ENCODE measurements at places on chromosomes 4 and X. TPM values are rescaled to one million over a fixed set of nuclear protein-coding genes. Genes with fewer than 3 reads are reported as not detected.

Gene NSG1
- 32.9 TPM for total RNA-seq

Gene PPP2R2C
- 17.2 TPM for total RNA-seq

Gene IL2RG
- 4.2 TPM for total RNA-seq

Gene HEPH
- 8.6 TPM for total RNA-seq

Gene SMIM10
- total RNA-seq: 13.8 TPM

DNA sequence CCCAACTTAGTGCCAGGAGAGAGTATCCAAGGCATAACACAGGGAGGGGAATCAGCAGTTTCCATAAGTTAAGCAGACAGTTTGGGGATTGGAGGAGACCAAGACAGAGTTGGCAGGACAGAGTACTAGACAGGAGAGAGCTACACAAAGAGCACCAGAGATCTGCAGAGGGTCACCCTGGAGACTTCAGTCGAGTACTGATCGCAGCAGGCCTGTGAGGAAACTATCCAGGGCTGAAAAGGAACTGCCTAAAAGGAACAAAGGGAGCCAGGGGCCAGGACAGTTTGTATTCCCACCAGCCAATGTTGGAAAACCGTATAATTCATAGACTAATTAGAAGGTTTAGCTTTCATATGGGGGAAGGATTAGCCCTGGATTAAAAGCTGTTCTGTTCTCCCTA is 80.6 kb upstream of the ENPP6 start:
- H3K4me1 ChIP-seq: no peaks in the 10 kb centered on the region
- no peak overlapping the region for H3K27ac ChIP-seq
- no peak for DNase-seq
- no peak overlapping the region for H3K4me3 ChIP-seq
- H3K27me3 ChIP-seq: no peaks in the 10 kb centered on the region

DNA sequence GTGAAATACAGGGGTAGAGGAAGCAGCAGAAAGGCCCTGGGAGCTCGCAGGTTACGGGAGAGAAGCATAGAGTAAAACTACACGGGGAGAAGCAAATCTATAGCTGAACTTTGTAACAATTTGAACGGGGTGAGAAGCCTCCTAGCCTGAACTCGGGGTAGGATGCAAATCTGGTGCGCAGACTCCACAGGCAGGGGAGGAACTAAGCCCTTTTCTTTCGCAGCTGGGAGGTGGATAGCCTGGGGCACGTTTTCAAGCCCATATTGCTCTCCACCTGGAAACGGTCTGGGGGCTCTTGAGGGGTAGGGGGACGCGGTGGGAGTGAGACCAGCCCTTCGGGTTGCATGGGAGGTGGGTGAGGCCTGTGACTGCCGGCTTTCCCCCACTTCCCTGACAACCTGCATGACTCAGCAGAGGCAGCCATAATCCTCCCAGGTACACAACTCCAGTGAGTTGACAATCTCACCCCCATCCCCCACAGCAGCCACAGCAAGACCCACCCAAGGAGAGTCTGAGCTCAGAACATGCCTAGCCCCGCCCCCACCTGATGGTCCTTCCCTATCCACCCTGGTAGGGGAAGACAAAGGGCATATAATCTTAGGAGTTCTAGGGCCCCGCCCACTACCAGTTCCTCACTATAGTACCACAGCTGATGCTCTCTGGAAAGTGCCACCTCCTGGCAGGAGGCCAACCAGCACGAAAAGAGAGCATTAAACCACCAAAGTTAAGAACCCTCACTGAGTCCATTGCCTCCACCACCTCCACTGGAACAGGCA is 29.9 kb downstream of the SOWAHB start:
- H3K27me3 ChIP-seq: no peaks in the 10 kb centered on the region
- H3K4me1 ChIP-seq: no peaks in the 10 kb centered on the region
- no peak overlapping the region for H3K4me3 ChIP-seq
- H3K36me3 ChIP-seq: no peaks in the 10 kb centered on the region
- H3K27ac ChIP-seq: no peak overlapping the region

- no peak for DNase-seq
- no peaks in the 10 kb centered on the region for H3K36me3 ChIP-seq
- H3K27me3 ChIP-seq: no peaks in the 10 kb centered on the region
- H3K4me1 ChIP-seq: peaks cover 15% of the 10 kb centered on the region
Measured at GRCh38 chr4:150942539-150942938, 72.5 kb downstream of the LRBA start.

DNA sequence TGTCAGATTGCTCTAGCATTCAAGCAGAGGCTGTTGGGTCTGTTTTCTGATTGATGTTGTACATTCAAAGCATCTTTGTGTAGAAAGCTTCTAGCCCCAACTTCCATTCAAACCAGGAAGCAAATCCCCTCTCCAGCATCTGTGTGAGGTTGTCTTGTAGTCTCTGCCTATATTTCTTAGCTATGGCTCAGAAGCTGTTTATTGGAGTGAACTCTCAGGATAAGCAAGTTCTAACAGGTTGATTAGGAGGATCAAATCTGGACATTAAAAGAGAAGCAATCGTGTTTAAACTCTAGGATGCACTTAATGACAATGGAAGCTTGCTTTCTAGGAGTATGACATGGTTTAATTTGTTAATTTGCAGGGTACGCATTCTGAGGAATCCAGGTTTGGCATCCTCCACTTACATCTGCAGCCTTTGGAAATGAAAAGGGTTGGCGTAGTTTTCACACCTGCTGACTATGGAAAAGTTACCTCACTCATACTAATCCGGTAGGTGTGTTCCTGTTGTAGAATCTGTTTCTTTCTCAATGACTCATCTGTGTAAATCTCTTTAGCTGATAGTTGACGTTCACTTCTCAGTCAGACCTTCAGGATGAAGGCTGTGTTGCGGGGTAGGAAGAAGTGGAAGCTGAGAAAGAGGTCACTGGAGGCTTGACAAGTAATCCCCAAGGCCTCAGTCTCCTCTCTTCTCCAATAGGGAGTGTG is 88.0 kb upstream of the TLR2 start:
- no peak overlapping the region for H3K27ac ChIP-seq
- no peak overlapping the region for H3K4me3 ChIP-seq
- H3K27me3 ChIP-seq: no peaks in the 10 kb centered on the region

DNA sequence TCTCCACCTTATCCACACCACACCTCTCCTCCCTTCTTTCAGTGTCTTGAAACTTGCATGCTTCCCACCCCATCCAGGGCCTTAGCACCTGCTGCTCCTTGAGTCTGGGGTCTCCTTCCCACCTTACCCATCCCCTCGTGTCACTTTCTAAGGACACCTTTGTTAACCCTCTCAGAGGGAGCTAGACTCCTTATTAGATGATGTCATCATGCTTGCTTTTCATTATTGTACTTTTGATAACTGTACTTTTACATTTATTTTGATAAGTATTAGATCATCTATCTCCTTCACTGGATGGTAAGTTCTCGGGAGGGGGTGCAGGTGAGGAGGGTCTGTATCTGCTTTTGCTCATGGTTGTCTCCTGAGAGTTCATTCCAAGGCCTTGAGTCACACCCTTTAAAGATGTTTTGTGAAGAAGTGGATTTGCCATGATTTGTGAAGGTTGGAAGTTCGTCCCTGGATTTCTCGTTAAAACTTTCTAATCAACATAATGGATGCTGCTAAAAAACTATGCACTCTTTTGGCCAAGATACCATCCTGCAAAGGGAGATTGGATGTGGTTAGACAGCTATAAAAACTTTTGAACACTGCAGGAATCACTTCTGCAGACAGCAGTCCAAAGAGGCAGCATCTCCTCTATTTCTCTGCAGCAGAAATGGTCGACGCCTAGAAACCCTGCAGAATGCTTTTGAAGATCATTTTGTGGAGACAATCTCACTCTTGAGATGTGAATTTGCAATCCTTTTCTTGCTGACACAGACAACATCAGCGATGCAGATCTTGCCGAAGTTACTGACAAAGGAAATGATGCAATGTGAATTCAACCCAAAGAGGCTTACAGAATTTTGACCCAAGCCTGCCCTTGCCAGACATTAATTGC is 69.6 kb downstream of the ENPP6 start:
- H3K36me3 ChIP-seq: no peaks in the 10 kb centered on the region
- no peaks in the 10 kb centered on the region for H3K27me3 ChIP-seq

DNA sequence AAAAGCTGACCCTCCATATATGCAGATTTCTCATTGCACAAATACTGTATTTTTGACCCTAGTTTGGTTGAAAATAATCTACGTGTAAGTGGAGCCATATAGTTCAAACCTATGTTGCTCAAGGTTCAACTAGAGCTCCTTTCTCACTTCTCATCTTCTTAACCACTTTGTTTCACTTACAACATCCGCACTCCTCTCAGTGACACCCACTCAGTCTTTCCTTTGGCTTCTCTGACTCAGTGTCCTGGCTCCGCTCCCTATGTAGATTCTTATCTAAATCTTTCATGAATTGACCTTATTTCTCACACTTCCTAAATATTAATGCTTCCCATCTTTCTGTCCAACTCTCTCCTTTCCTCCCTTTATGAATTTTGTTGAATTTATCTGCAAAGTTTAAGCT is 32.9 kb upstream of the DKK2 start:
- H3K4me1 ChIP-seq: no peaks in the 10 kb centered on the region
- no peak overlapping the region for H3K4me3 ChIP-seq
- no peaks in the 10 kb centered on the region for H3K27me3 ChIP-seq
- H3K27ac ChIP-seq: no peak overlapping the region
- DNase-seq: no peak

GRCh38 chrX:13188731-13189309 is 131.0 kb downstream of the ATXN3L start:
- H3K4me1 ChIP-seq: no peaks in the 10 kb centered on the region
- no peak for DNase-seq
- no peaks in the 10 kb centered on the region for H3K36me3 ChIP-seq
- no peak overlapping the region for H3K4me3 ChIP-seq

GRCh38 chr4:73976716-73977115 is 5.1 kb downstream of the PF4 start:
- no peak for DNase-seq
- no peaks in the 10 kb centered on the region for H3K36me3 ChIP-seq
- no peak overlapping the region for H3K27ac ChIP-seq
- no peak overlapping the region for H3K4me3 ChIP-seq

DNA sequence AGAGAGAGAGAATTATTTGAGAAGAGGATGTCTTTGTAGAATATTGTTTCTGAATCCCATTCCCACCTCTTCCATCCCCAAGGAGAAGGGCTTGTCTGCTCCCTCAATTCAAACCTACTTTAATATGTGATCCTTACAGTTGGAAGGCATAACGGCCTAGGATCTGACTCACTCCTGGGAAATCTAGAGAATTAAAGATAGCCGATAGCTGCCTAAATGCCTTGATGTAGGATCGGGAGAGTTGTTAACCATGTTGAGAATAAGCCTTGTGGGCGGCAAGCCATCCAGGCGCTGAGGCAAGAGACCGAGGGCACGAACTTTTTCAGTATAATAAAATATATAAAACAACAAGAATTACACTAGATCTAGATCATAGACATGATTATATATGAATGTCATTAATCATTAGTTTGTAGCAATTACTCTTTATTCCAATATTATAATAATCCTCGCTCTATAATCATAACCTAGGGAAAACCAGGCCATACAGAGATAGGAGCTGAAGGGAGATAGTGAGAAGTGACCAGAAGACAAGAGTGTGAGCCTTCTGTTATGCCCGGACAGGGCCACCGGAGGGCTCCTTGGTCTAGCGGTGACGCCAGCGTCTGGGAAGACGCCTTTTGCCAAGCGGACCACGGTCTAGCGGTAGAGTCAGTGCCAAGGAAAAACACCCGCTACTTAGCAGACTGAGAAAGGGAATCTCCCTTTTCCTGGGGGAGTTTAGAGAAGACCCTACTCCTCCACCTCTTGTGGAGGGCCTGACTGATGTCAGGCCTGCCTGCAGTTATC is 13.5 kb downstream of the EMCN start:
- H3K27ac ChIP-seq: no peak overlapping the region
- no peaks in the 10 kb centered on the region for H3K36me3 ChIP-seq
- H3K4me3 ChIP-seq: no peak overlapping the region
- no peak for DNase-seq
- peaks cover 6% of the 10 kb centered on the region for H3K4me1 ChIP-seq
- no peaks in the 10 kb centered on the region for H3K27me3 ChIP-seq

GRCh38 chr4:112183252-112183651 is 38.0 kb downstream of the FAM241A start:
- H3K36me3 ChIP-seq: no peaks in the 10 kb centered on the region
- H3K4me1 ChIP-seq: no peaks in the 10 kb centered on the region
- no peaks in the 10 kb centered on the region for H3K27me3 ChIP-seq
- no peak overlapping the region for H3K27ac ChIP-seq
- H3K4me3 ChIP-seq: no peak overlapping the region

GRCh38 chr4:176616151-176616550 is 176.6 kb downstream of the VEGFC start:
- no peaks in the 10 kb centered on the region for H3K36me3 ChIP-seq
- DNase-seq: no peak
- H3K27me3 ChIP-seq: no peaks in the 10 kb centered on the region
- H3K4me1 ChIP-seq: no peaks in the 10 kb centered on the region
- H3K27ac ChIP-seq: no peak overlapping the region
- no peak overlapping the region for H3K4me3 ChIP-seq

DNA sequence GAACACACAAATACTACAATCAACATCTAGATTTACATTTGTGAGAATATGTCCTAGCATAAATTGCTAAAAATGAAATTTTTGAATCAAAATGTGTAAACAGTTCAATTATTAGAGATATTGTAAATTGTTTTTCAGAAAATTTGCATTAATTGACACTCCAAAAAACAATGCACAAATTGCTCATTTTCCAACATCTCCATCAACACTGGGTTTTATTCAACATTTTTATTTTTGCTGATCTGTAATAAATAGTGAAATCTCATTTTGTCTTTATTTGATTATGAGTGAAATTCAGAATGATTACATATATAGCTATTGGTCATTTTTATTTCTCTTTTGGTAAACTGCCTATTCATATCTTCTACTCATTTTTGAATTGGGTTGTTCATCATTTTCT is 120.0 kb upstream of the GRIA3 start:
- no peak for DNase-seq
- H3K4me3 ChIP-seq: no peak overlapping the region

GRCh38 chr4:134024251-134024650 is 177.3 kb downstream of the PABPC4L start:
- H3K27ac ChIP-seq: no peak overlapping the region
- H3K27me3 ChIP-seq: no peaks in the 10 kb centered on the region
- H3K36me3 ChIP-seq: no peaks in the 10 kb centered on the region
- no peak for DNase-seq
- no peak overlapping the region for H3K4me3 ChIP-seq
- no peaks in the 10 kb centered on the region for H3K4me1 ChIP-seq

DNA sequence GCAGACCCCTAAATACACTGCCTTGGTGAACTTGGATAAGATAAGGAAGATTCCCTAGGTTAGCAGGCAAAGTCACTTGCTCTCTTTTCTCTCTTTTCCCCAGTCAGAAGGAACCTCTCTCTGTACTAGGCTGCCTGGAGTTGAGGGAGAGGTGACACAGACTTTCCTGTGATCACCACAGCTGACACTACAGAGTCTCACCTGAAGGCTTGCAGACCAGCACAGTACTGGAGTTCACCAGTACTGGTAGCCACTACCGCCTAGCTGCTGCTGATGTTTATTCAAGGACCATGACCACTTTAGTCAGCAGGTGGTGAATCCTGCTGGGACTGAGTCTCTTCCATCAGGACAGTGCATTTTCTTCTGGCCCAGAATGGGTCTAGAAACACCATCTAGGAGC is 63.3 kb downstream of the PTPN13 start:
- no peaks in the 10 kb centered on the region for H3K27me3 ChIP-seq
- H3K27ac ChIP-seq: no peak overlapping the region
- no peak for DNase-seq
- H3K4me1 ChIP-seq: peaks cover 11% of the 10 kb centered on the region
- no peaks in the 10 kb centered on the region for H3K36me3 ChIP-seq

- H3K4me3 ChIP-seq: no peak overlapping the region
- no peak for DNase-seq
- no peak overlapping the region for H3K27ac ChIP-seq
- no peaks in the 10 kb centered on the region for H3K27me3 ChIP-seq
- H3K4me1 ChIP-seq: no peaks in the 10 kb centered on the region
Measured at GRCh38 chrX:9147086-9147485, 113.2 kb upstream of the FAM9B start.

GRCh38 chr4:7169134-7169533 is 23.2 kb upstream of the SORCS2 start:
- H3K27ac ChIP-seq: no peak overlapping the region
- DNase-seq: no peak
- no peak overlapping the region for H3K4me3 ChIP-seq
- H3K27me3 ChIP-seq: no peaks in the 10 kb centered on the region
